DMS 273 treated with DMSO at 0.1 percent for 48 hours (cell line): ENCODE measurements at places on chromosomes 1 and 21.

- no peak for DNase-seq
Observed at GRCh38 chr21:46606427-46606813, 1.5 kb upstream of the S100B start.

DNA sequence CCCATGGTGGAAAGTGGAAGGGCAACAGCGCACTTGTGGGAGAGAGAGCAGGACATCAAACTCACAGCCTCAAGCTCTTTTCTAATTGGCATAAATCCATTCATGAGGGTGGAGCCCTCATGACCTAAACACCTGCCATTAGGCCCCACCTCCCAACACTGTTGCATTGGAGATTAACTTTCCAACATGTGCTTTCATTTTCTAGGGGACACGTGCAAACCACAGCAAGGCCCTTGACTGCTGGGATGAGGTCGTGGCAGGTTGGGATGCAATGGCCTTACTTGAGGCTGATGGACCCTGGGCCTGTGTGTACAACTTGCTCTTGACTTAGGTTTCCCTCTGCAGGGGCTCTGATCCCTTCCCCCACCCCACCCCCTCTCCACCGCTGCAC is 35.9 kb upstream of the NEK2 start:
- DNase-seq = no peak

GRCh38 chr1:109775398-109775797 is 11.7 kb upstream of the EPS8L3 start:
- DNase-seq = no peak

GRCh38 chr21:41405321-41405720 is 20.7 kb upstream of the MX1 start:
- DNase-seq = no peak

DNA sequence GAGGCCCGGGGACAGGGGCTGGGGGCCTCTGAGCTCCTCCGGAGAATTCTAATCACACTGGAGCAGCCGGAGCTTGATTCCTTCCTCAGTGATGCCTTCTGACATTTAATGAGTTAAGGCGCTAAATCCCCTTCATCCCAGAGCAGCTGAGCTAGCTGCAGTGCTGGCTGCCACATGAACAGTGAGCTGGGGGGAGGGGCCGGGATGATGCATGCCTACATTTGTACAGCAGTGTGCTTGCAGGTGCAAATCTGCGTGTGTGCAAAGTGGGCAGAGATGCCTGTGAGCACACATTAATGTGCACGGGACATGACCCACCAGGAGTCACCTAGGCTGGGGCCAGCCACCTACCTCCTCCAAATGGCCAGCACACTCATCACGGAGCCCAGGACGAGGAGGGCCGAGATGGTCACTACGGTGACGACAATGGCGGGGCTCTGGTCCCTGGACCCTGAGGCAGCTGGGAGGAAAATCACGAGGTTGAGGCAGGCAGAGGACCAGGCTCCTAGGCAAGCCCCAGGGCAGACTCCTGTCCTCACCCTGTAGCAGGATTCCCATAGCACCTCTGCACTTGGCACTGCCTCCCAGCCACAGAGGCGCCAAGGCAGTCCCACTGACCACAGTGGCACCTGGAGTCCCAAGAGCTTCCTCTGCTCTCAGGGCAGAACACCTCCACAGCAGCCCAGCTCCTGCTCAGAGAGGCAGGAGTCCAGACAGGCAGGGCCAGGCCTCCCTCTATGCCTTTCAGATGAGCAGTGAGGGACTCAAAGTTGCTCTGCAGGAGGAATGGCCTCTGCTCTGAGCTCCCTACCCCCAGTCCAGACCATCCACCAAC is 34.7 kb downstream of the CDCA8 start:
- DNase-seq = no peak

- DNase-seq = no peak
Observed at GRCh38 chr1:115755456-115756370, 12.8 kb downstream of the CASQ2 start.
